Activated naive CD4-positive, alpha-beta T cell treated with anti-CD3 and anti-CD28 coated beads, Interleukin-2, amount 10 ng/mL, durations not matched to agents 7 days and 5 days (primary cell): ENCODE measurements at places on chromosomes 5 and 9.
A peak's percentile ranks its signal among the peaks of the same experiment; 100 is the strongest.

- DNase-seq, result no peak
These were observed 74.7 kb upstream of the SPIN1 start for GRCh38 chr9:88313364-88314220.

- no peak for DNase-seq
These were observed 723.8 kb upstream of the EDIL3 start for GRCh38 chr5:85108471-85108870.

GRCh38 chr5:92687821-92688722, 892.9 kb downstream of the NR2F1-AS1 start:
- no peak for DNase-seq

DNA sequence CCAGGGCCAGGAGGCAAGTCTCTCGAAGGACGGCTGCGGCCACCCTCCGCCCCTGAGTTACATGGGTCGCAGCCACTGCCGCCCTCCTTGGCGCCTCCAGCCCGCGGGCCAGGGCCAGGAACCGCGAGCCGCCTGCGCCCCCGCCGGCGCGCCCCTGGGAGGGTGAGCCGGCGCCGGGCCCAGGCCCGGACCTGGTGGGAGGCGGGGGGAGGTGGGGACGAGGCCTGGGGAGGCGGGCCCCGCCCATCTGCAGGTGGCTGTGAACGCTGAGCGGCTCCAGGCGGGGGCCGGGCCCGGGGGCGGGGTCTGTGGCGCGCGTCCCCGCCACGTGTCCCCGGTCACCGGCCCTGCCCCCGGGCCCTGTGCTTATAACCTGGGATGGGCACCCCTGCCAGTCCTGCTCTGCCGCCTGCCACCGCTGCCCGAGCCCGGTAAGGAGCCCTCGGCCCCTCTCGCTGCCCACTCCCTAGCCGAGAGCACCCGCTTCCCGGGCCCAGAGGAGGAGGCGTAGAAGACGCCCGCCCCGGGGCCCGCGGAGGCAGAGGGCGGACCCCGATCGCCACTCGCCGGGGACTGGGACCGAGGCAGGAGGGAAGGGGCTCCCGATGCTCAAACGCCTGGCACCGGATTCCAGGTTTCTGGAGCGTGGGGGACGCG, at the start of gene ASS1:
TSS of gene ASS1 (plus strand) at position 397 of the 657 bp plus-strand sequence. CDS start 7,268 bp downstream, outside the sequence.
- DNase-seq, result peak; percentile 64

- DNase-seq, result no peak
These were observed 146.1 kb upstream of the RAI14 start for GRCh38 chr5:34510002-34510401.

- DNase-seq, result no peak
These were observed 52.2 kb downstream of the SLC36A1 start for GRCh38 chr5:151499501-151500035.

GRCh38 chr5:45101146-45101545, 292.4 kb downstream of the MRPS30 start:
- no peak for DNase-seq

- no peak for DNase-seq
These were observed 216.7 kb downstream of the CCDC171 start for GRCh38 chr9:15769547-15769946.

DNA sequence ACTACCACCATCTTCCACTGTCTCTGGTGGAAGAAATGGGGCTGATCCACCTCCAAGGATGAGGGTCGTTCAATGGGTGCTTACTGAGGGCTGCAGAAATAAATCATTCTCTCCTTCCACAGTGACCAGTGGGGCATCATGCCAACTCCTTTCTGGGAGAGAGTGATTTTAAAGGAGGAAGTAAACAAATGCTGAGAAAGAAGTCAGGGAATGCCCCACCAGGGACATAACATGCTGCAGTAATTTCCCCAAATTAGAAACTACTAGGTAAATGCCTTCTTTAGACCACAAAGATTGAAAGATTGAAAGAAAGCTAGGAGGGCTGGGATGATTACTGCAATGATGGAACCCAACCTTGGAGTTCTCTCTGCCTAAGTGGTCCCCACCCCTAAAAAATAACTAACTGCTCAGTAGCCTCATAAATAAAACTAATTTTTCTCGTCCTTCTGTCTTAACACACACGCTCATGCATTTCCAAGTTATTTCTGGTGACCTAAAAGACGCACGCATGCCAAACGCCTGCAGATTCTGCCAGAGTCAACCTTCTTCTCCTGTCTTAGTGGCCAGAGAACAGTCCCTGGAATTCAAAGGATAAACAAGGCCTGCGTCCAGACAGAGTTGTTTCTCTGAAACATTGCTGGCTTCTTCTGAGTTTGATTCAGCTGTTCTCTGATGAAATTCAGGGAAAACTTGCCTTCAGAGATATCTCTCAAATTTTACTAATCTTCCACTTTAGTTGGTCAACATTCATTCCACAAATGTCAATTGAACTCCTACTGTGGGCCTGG, 250.0 kb downstream of the NR3C1 start:
- no peak for DNase-seq

- DNase-seq, result no peak
These were observed 180.1 kb downstream of the ICE1 start for GRCh38 chr5:5602554-5602953.

GRCh38 chr5:71679714-71680113, 39.4 kb upstream of the CARTPT start:
- no peak for DNase-seq

- DNase-seq, result no peak
These were observed 509 bp downstream of the LVRN start for GRCh38 chr5:115962565-115963402.

DNA sequence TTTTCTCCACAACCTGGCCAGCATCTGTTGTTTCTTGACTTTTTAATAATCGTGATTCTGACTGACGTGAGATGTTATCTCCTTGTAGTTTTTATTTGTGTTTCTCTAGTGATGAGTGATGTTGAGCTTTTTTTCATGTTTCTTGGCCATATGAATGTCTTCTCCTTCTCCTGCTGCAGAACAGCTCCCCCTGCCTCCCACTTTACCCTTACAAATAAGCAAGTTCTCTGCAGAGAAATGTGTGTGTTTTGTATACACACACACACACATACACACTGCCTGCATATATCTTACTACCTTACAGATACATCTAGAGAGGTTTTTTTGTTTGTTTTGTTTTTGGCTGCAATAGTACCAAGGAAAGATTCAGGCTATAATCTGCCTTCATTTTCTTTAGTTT, 88.7 kb upstream of the PHF24 start:
- no peak for DNase-seq

GRCh38 chr9:78769690-78770089, 472.8 kb downstream of the PSAT1 start:
- DNase-seq, result no peak

DNA sequence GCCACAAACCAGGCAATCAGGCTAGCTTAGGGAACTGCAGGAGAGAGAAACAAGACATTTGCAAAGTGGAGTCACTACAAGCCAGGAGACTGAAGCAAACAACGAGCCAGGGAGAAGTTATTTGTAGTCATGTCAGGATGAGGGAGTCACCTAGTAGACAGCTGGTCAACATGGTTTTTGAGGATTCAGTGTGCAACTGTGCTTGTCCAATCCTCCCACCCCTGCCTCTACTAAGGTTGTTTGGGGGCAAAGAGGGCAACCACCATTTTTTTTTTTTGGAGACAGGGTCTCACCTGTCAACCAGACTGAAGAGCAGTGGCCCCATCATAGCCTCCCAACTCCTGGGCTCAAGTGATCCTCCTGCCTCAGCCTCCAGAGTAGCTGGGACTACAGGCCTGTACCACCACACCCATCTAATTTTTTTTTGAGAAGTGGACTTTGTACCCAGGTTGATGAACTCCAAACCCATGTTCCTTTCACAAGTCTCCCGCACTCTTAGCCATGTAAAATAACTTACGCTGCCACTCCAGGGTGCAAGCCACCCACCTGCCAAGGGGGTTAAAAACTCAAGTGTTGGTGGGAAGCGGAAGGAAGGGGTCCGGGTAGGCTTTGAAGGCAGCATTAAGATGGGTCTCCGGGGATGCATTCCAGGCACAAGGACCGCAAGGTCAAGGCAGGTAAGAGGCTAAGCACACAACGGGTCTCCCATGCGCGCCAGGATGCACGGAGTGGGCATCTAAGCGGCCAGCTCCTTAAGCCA, 995 bp downstream of the RPL35 start:
- DNase-seq, result no peak

- DNase-seq, result no peak
These were observed 31.5 kb upstream of the ALDH1A1 start for GRCh38 chr9:72984226-72984947.

GRCh38 chr5:68631884-68632283, 416.3 kb downstream of the PIK3R1 start:
- DNase-seq, result no peak

DNA sequence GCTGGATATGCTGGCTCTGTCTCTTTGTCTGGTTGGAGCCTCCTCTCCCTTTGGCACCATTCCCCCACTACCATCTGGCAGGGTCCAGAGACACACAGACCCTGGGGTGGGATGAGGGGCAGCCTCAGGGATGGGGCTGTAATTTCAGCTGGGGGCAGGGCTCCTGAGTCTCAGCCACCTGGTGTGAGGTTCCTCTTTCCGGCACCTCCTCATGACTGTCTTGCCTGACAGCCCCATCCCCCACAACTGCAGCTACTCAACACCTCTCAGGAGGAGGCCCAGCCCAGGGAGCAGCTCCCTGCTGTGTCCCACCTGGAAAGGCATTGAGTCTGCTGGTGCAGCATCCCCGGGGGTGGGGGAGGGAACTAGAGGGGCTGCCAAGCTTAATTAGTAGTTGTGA, 11.7 kb upstream of the RPS14 start:
- peak; percentile 39 for DNase-seq

GRCh38 chr5:140432916-140433315, 31.3 kb downstream of the ANKHD1 start:
- no peak for DNase-seq

GRCh38 chr5:159951387-159951786, 35.1 kb downstream of the ADRA1B start:
- DNase-seq, result no peak

DNA sequence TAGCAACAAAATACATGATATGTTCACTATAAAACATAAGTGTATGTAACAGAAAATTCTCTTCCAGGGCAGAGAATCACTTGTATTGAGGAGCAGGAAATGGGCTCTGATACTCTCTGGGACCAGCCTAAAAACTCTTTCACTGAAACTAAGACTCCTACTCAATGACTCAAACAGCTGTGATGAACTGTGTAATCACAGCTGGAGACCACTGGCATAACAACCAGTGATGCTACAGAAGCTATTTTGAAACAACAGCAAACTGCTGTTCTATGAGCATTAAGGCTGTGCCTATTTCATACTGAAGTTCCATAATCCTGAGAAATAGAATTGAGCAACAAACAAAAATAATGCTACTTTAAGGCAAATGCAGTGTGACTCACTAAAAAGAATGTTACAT, 594.0 kb downstream of the HINT1 start:
- no peak for DNase-seq

GRCh38 chr9:113274474-113275156, 757 bp downstream of the CDC26 start:
- peak; percentile 29 for DNase-seq

DNA sequence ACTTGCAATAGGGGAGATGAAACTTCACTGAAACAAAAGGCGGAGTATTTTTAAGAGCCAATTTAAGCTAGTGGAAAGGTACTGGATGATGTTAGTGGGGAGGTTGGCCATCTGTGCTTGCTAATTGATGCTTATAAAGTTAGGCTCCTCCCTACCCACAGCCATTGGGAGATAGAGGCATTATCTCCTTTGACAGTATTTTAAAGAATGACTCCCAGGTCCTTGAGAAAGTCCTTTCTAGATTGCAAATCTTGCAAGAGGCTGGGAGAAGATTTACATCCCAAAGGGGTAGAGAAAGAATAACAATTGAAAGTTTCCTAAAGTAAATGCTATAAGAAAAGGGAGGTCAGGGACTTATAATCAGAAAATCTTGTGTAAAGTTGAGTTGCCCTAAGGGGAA, 282.6 kb downstream of the BRINP1 start:
- DNase-seq, result no peak

DNA sequence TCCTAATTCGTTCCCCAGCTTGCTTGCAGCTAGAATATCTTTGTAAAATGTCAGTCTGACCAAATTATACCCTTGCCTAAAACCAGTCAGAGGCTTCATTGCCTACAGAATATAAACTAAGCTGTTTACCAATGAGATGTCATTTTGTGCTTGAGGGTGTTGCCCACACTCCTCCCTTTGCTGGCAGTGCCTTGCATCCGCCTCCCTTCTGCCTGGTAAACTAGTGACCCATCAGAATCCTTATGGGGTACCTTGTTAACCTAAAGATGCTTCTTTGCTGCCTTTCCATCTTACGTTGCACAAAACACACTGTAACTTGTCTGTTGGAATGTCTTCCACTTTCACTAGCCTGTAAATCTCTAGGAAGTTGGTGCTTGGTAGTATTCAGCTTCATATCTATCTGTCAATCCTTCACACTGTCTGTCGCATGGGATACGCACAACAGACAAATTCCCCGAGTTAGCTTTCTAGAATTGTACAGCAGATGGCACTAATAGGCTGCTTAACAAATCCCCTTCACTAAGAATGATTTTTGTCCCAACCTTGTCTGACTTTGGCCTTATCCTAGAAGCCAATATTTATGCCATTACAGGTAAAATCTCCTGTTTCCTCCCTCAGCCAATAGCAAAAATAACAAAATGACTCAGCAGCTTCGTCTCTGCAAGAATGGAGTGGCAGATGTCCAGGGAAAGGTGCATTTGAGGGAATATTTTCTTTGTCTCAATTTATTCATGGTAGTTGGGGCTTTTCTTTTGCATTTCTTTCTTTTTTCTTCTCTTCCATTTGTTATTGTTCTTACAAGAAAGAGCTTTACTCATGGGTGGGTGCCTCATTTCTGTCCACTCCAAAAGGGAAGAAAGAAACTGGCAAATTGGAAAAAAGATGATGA, 3.0 kb downstream of the NUDT2 start:
- DNase-seq, result peak; percentile 26

GRCh38 chr5:66353186-66353585, 209.1 kb downstream of the SREK1 start:
- no peak for DNase-seq

- peak; percentile 48 for DNase-seq
These were observed 32.1 kb downstream of the EXOC3 start for GRCh38 chr5:474840-475661.

DNA sequence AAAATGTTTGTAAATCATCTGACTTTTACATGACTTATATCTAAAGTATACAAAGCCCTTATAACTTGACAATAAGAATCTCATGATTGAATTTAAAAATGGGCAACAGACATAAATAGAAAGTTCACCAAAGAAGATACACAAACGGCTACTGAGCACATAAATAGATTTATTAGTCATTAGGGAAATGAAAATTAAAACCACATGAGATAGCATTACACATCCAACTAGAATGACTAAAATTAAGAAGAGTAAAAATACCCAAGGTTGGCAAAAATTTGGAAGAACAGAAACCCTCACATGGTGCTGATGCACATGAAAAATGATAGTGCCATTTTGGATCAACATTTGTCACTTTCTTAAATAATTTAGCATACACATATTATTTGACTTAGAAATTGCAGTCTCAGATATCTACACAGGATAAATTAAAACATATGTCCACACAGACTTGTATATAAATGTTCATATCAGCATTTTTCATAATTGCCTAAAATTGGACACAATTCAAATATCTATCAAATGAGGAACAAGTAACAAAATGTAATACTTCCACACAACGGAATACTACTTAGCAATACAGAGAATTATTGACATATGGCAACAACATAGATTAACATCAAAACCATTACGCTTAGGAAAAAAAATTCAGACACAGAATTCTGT, 359.1 kb upstream of the DAB2 start:
- DNase-seq, result no peak
